ENCODE measurements at places on chromosomes 2 and 18.

GRCh38 chr2:111918383-111918806 is 20.0 kb downstream of the MERTK start:
- DNase-seq: no peak

DNA sequence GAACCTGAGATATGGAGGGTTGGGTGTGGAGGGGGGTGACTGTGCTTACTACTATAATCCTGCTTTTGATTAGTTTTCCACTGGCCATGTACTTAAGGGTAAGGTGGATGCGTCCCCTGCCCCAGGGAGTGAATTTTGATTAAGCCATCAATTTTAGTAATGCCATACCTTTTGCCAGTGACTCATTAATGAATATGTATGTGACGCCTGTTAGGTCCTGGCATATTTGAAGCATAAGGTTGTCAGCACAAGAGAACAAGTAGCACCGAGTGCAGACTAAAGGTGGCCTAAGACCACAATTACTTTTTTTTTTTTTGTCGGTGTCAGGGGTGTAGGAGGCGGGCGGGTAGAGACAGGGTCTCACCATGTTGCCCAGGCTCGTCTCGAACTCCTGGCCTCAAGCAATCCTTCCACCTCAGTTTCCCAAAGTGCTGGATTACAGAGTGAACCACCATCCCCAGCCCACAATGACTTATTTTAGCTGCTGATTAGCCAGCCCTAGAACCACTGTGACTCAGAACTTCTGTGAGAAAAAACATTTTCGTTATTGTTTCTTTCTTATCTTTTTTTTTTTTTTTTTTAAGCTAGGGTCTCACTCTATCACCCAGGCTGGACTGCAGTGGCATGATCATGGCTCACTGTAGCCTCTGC is 7.0 kb downstream of the TANC1 start:
- DNase-seq: no peak

DNA sequence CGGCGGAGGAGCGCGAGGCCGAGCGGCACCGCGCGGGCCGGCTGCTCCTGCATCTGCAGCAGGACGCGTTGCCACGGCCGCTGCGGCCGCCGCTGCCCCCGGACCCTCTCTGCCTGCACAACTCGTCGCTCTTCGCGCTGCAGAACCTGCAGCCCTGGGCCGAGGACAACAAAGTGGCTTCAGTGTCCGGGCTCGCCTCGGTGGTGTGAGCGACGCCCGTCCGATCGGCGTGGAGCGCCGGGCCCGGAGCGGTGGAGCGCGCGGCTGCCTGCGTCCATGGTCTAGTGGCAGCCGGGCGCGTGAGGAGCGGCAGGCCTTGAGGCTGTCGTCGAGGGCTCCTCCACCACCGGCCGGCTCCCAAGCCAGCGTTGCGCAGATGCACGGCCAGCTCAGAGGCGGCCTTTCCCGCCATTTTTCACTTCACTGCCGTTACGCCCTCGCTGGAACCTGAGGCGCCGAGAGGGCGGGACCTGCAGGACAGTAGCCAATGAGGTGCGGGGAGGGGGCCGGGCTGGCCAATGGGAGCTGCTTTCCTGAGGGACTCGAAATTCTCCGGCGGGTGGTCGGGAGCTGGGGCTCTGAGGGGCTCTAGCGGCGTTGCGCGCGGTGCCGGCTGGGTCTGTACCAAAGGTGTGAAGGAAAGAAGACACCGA is 1.9 kb downstream of the TLX2 start:
- peak; percentile 58 for DNase-seq

DNA sequence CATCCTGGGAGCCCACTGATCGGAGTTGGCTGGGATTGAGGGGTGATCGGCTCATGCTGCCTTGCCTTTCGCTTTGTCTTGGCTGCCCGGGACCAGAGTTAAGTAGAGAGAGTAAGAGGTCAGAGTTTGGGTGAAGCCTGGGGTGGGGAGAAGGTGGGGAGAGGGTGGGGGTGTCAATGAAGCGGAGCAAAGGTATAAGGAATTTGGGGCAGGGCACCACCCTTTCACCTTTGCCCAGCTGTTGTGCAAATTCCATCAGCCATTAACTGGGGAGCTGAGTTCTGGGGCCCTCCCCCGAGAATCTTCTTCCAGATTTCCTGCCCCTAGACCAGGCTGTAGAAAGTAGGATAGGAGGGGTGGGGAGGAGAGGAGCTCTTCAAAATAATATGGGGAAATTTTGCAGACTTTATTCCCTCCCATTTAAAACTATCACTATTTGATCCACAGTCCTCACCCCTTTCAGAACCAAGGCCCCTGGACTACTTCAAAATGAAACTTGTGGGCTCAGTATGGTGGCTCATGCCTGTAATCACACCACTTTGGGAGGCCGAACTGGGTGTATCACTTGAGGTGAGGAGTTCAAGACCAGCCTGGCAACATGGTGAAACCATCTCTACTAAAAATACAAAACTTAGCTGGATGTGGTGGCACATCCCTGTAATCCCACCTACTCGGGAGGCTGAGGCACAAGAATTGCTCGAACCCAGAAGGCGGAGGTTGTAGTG is at the start of gene SLC23A3:
SLC23A3 (minus strand) TSS at position 100 of the 725 bp plus-strand sequence; CDS start at position 55, 45 bp downstream.
- DNase-seq: no peak

GRCh38 chr2:28311660-28312249 is 80.9 kb upstream of the FOSL2 start:
- no peak for DNase-seq

DNA sequence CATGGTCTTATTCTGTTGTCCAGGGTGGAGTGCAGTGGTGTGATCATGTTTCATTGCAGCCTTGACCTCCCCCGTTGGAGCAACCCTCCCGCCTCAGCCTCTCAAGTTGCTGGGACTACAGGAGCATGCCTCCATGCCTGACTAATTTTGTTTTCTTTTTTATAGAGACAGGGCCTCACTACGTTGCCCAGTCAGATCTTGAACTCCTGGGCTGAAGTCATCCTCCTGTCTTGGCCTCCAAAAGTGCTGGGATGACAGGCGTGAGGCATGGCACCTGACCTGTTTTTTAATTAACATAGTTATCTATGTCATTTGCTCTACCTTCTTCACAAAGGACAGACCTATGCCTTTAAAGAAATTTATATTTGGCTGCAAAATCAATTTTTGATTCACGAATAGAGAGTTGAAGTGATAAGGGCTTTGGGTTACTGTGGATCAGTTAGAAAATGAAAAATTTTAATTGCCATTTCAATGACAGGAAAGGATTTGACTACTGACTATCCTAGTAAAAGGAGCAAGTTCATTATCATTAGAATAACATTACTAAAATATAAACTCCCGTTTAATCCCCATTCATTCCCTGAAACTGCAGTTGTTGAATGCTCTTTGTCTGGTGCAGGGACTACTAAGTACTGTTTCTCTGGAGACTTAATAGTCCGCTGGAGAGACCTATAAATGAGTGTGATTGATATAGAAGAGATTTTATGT is 3.7 kb downstream of the RNF138 start:
- DNase-seq: no peak

GRCh38 chr2:174694196-174694878 is 69.9 kb downstream of the CHRNA1 start:
- no peak for DNase-seq

DNA sequence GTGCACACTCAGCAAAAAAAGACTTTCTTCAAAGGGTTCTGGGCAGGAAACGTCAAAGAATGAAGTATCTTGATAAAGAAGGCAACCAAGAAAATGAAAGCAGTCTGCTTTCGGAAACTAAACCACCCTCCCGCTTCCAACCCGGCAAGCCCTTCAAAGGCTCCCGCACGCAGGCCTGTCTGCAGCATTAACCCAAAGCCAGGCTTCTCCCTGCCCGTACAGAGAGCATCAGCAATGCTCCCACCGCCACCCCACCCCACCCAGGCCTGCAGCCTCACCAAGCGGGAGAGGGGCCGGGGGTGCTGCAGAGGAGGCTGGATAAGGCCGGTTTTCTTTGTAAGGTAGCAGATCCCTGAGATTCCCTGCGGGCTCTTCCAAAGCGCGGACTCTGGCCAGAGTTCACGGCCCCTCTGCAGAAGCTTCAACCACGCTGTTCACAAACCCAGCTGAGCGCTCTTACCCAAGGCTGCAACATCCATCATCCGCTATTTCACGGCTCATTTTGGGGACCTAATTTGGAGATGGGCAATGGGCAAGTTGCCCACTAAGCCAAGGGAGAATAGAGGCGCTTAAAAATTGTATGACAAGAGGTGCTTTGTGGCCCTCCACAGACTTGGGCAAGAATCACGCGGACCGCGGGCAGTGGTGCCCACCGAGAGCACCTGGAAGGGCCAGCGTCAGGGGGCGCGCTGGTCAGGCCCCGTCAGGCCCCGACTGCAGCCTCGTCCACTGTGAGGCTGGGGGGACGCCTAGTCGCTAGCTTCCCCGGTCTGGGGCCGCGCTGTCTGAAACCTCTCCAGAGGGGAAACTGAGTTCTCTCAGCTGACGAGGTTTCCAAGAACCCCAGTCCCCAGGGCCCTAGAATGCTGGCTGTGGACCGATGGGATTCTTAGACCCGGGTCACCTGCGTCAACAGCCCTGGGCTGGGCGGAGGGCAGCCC is 225.4 kb upstream of the ID2 start:
- peak; percentile 25 for DNase-seq

DNA sequence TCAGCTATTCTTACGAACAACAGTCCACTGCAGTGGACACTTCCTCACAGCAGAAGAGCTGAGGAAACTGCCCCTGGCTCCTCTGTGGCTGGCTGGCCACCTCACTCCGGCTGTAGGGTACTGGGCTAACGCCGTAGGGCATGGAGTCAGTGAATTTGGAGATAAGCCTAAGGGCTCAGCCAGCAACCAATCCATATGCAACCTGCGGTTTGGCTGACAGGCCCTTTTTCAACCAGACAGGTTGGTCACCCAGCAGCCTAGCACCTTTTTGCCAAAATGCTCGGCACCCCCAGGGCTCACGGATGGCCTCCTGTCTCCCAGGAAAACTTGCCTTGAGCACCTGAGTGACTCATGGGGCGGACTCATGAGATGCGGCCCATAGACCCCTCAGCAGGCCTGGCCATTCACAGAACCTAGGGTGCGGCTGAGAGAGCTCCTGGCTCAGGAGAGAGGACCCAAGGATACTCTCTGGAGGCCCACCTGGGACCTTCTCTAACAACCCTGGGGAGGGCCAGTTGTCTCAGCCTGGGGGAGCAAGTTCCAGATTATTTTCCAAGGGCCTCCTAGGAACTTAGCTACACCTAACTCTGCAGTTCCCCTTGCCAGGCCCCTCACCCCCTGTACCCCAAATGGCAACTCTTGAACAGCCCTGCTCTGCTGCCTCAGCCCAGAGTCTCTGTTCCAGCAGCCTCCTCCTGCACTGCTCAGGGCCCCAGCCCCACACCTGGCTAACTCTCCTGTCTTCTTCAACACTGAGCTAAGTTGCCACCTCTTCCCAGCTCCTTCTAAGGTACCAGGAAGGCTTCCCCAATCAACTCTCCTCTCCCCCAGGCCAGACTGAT is 252.1 kb downstream of the CYP26B1 start:
- no peak for DNase-seq

DNA sequence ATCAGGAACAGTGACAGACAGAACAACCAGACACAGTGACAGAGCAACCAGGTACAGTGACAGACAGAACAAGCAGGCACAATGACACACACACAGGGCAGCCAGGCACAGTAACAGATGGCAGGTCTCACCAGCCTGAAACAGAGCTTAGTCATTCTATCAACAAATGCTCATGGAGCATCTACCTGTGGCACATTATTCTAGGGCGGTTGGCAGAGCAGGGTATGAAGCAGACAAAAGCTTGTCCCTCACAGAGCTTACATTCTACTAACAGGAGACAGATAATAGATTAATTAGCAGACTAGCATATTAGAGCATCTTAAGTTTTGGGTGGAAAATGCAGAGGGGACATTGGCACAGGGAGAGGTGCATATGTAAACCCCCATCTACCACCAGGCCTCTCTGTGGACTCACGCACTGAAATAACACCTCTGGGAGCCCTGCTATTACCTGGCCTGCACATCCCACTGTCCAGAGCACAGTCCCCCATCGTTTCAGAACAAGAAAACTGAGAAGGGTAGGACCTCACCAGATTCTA is 64.1 kb upstream of the RAB6C start:
- no peak for DNase-seq

DNA sequence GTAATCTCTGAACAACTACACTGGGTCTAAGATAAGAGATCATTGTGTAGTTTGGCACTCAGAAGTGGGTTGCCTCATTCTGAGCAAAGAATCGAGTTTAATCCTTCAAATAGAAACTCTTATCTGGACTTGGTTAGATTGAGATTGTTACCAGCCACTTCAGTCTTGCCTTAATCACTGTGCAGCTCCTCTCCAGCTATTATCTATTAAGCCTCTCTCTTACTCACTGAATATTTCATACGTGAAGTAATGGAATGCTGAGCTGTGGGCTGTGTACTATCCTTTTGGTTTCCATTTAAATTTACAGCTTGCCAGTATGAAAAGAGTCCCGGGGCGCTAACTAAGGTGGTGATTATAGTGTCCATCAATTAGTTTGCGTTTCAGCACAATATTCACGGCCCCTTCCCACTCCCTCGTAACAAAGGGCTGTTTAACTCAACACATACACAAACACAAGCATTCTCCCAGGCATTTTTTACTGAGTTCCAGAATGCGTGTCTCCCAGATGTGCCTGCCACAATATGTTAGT is 65.7 kb upstream of the NCKAP5 start:
- DNase-seq: no peak

DNA sequence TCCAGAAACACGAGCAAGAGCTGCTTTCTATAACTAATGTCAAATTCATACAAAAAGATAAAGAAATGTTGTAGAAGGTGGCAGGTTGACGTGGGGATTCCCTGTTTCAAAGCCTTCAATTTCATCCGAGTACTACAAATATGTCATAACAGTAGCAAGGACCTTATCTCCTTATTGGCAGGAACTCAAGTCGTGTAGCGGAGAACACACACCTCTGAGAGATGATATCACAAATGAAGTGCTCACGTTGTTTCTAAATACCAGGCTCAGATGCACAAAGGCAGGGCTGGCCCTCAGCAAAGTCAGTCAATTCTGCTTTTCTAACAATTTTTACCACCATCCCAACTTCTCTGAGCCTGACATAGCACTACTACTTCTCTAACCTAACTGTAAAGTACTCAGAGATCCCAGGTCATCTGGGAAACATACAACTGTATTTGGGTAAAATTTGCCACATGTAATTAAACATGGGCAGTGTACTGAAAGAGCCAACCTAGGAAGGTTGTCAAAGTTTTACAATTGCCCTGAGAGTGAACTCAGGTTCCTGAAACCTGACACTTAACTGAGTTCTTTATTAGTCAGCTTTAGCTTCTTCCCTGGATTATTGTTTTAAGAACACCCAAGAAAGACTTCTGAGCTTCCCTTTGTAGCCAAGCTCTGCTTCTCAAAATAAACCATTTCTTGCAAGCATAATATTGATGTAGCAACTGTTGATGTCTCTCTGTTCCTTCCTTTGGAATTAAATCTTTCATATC is 813.7 kb upstream of the ACVR2A start:
- DNase-seq: no peak

GRCh38 chr2:10300997-10301940 is 1.4 kb upstream of the HPCAL1 start:
- no peak for DNase-seq

- no peak for DNase-seq
Measured at GRCh38 chr18:8812631-8813030, 107.3 kb downstream of the MTCL1 start.

DNA sequence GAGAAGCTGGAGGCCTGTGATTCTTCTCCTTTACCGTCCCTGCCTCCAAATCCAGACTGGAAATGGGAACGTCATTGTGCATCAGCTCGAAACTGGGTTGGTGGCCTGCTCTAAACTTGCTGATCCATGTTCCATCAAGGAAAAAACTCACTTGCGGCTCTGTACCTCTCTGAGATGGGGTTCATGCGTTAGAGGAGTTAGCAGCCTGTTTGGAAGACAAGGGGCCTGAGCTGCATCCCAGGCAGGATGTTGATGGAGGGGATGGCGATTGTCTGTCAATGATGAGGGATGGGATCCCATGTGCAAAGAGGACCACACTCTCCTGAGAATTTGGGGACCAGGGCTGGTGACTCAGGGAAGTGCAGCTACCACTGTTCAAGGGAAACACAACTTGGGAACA is 26.0 kb downstream of the TWIST2 start:
- DNase-seq: no peak

Measured in T follicular helper cell (primary cell).